Naive thymus-derived CD4-positive, alpha-beta T cell (primary cell): ENCODE measurements at places on chromosomes 6 and 20. TPM values are rescaled to one million over a fixed set of nuclear protein-coding genes. Genes with fewer than 3 reads are reported as not detected.

DNA sequence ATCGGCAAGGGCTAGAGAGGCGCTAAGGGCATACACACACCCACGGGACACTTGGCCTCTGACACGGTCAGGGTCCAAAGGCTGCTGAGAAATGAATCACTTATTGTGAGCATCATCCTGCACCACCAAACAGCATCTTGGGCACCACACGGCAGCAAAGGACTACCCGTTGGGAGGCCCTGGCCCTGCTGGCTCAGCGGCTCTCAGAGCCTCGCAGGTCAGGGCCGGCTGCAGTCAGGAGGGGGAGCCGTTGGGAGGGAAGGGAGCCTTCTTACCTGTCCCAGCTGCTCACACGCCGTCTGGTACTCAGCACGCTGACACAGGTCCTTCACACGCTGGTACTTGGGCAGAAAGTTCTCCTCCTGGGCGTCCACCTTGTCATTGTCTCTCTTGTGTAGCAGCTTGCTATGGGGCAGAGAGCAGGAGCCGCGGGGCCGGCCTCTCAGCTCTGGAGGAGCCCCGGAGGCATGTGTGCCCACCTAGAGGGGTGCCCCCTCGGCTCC is 109.0 kb downstream of the SULF2 start:
- DNase-seq = no peak
- H3K4me1 ChIP-seq = no peaks in the 10 kb centered on the region
- H3K4me3 ChIP-seq = no peak overlapping the region
- no peaks in the 10 kb centered on the region for H3K36me3 ChIP-seq
- no peaks in the 10 kb centered on the region for H3K27me3 ChIP-seq

DNA sequence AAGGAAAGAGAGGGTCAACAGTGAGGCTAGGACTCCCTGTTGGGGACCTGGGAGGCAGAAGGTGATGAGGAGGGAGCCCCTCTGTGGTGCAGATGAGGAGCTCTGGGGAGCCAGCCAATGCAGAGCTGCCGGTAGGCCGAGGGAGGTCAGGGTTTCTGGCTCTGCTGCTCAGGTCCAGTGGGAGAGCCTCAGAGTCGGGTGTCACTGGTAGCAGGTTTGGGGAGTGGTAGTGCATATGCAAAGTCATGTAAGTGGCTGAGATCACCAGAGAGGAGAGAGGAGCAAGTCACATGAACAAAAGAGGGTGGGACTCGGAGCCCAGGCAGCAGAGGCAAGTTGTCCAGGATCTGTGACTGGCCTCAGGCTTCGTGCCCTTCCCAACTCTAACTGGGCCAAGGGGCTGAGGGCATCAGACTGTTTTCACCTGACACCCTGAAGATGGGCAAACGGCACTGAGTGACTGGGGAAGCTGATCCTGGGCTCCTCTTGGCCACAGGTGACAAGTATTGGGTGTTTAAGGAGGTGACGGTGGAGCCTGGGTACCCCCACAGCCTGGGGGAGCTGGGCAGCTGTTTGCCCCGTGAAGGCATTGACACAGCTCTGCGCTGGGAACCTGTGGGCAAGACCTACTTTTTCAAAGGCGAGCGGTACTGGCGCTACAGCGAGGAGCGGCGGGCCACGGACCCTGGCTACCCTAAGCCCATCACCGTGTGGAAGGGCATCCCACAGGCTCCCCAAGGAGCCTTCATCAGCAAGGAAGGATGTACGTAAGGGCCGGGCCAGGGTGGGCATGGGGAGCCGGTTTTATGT is 6.6 kb downstream of the MMP24OS start:
- no peaks in the 10 kb centered on the region for H3K27me3 ChIP-seq
- peaks cover 2% of the 10 kb centered on the region for H3K4me1 ChIP-seq
- H3K4me3 ChIP-seq = no peak overlapping the region
- DNase-seq = no peak

SLC17A1 gene
- not detected for total RNA-seq

GRCh38 chr6:134482593-134483270 is 164.8 kb upstream of the SGK1 start:
- DNase-seq = no peak
- no peak overlapping the region for H3K27ac ChIP-seq
- H3K4me1 ChIP-seq = no peaks in the 10 kb centered on the region

GRCh38 chr6:90040931-90041330 is 146.7 kb downstream of the GJA10 start:
- H3K27ac ChIP-seq = no peak overlapping the region
- peaks cover 17% of the 10 kb centered on the region for H3K4me1 ChIP-seq
- no peaks in the 10 kb centered on the region for H3K27me3 ChIP-seq
- H3K4me3 ChIP-seq = no peak overlapping the region

ACSS2 gene
- 45.2 TPM for total RNA-seq

GRCh38 chr6:15990179-15990578 is 138.7 kb upstream of the MYLIP start:
- H3K4me1 ChIP-seq = no peaks in the 10 kb centered on the region
- no peak overlapping the region for H3K4me3 ChIP-seq
- no peak overlapping the region for H3K27ac ChIP-seq
- DNase-seq = no peak
- no peaks in the 10 kb centered on the region for H3K27me3 ChIP-seq
- no peaks in the 10 kb centered on the region for H3K36me3 ChIP-seq

DNA sequence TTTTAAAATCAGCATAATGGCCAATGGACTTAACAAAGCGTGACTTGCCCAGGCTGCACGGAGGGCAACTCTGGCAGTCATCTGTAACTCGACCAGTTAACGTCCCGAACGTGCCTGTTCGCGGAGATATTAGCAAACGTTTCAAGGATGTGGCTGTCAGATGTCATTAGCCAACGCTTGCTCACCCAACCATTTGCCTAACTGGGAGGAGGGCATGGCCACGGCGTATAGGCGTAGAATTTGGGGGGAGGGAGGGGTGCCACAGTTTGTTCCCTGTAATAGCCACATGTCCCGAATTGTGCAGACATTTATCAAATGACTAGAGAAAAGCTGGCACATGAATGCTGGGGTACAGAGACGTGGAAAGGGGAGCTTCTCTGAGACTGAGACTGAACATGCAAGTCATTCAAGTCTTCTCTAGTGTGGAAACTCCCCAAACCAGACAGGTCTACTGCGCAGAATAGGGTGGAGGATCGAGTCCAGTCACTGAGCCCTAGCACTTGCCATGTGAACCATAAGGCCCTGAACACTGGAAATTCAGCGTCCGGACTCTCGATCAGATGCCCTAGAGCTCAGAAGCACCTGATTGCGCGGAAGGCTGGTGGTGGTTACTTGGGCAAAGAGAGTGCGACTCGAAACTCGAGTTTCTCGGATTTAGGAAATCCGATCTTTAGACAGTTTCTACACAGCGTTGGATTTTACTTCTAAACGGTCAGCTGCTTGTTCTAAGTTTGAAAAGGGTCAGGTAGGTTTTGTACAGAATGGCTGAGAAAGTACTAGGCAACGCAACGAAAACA is 32.6 kb downstream of the TFAP2B start:
- H3K27ac ChIP-seq = no peak overlapping the region
- DNase-seq = no peak
- H3K4me1 ChIP-seq = no peaks in the 10 kb centered on the region
- no peak overlapping the region for H3K4me3 ChIP-seq
- no peaks in the 10 kb centered on the region for H3K36me3 ChIP-seq

- H3K4me1 ChIP-seq = no peaks in the 10 kb centered on the region
- H3K27me3 ChIP-seq = no peaks in the 10 kb centered on the region
- no peaks in the 10 kb centered on the region for H3K36me3 ChIP-seq
- no peak overlapping the region for H3K27ac ChIP-seq
Observed at GRCh38 chr20:14375416-14375985, 38.1 kb upstream of the FLRT3 start.

RBM39 gene
- total RNA-seq = 699 TPM

CCDC170 gene
- total RNA-seq = 0.56 TPM

GRCh38 chr20:18742841-18743240 is 70.7 kb upstream of the SCP2D1 start:
- no peak for DNase-seq
- H3K36me3 ChIP-seq = peaks cover 24% of the 10 kb centered on the region
- H3K27ac ChIP-seq = no peak overlapping the region
- no peak overlapping the region for H3K4me3 ChIP-seq
- H3K4me1 ChIP-seq = peaks cover 11% of the 10 kb centered on the region

GRCh38 chr6:106026748-106027715 is 59.1 kb upstream of the PRDM1 start:
- no peak overlapping the region for H3K4me3 ChIP-seq
- no peak overlapping the region for H3K27ac ChIP-seq
- no peaks in the 10 kb centered on the region for H3K36me3 ChIP-seq
- H3K27me3 ChIP-seq = no peaks in the 10 kb centered on the region

ENPP3 gene
- 0.51 TPM for total RNA-seq

GRCh38 chr6:32074996-32075532 is 34.1 kb downstream of the TNXB start:
- no peak for DNase-seq
- H3K27me3 ChIP-seq = no peaks in the 10 kb centered on the region
- no peak overlapping the region for H3K4me3 ChIP-seq
- no peaks in the 10 kb centered on the region for H3K36me3 ChIP-seq
- H3K4me1 ChIP-seq = no peaks in the 10 kb centered on the region
- no peak overlapping the region for H3K27ac ChIP-seq

DNA sequence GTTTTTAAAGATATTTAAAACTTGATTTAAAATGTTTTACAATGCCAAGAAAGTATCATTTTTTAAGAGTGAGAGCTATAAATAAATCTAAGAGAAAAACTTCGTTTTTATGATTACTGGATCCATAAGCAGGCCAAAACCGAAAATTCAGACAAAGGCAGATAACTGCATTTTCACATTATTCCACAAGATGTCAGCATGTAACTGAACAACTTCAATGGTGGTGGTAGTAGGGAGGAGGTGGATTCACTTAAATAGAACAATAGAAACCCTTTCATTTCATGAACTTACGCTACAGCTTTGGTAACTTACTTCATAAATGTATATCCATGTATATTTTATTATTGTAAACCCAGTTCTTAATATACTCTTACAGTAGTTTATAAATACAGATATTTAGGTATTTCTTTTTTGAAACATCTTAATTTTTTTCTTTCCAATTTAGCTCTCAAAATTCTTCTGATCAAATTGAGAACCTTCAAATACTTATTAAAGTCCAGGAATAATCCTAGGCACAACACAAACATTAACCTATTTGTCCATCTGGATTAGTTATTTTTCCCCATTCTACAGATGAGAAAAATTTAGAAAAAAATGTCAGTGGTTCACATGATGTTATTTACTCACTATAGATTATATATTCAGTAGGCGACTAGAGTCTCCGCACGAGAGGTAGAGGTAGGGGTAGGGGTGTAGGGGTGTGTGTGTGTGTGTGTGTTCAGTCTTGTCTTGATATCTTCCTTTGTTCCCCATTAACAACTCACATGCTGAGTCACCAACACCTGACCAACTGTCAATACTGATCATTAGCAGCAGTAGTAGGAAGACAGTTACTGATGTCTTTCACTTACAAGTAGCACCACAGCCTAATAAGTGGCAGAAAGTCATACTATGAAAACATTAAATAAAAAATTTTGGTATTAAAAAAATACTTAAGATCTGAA is 111.5 kb downstream of the ARHGAP18 start:
- H3K4me3 ChIP-seq = no peak overlapping the region
- no peaks in the 10 kb centered on the region for H3K4me1 ChIP-seq
- H3K36me3 ChIP-seq = no peaks in the 10 kb centered on the region
- no peak overlapping the region for H3K27ac ChIP-seq
- no peaks in the 10 kb centered on the region for H3K27me3 ChIP-seq
- peak; percentile 72 for DNase-seq

FAM83D gene
- total RNA-seq = 1.4 TPM

- H3K4me1 ChIP-seq = no peaks in the 10 kb centered on the region
- H3K4me3 ChIP-seq = no peak overlapping the region
- H3K27ac ChIP-seq = no peak overlapping the region
- H3K27me3 ChIP-seq = no peaks in the 10 kb centered on the region
Observed at GRCh38 chr20:38342216-38342615, 4.1 kb upstream of the LBP start.

- no peak within 1 kb of the TSS for H3K4me3 ChIP-seq
- no peaks in the 10 kb centered on the region for H3K4me1 ChIP-seq
- no peaks in the 10 kb centered on the region for H3K27me3 ChIP-seq
- no peak within 1 kb of the TSS for H3K27ac ChIP-seq
- no peak for DNase-seq
- H3K36me3 ChIP-seq = no peaks in the 10 kb centered on the region
Observed at GRCh38 chr6:39314273-39314795, at the start of gene KCNK17. Gene KCNK17, minus strand, starts transcription at chr6:39314419. Its CDS starts 99 bp downstream, at chr6:39314320.

- H3K4me1 ChIP-seq = no peaks in the 10 kb centered on the region
- H3K4me3 ChIP-seq = no peak overlapping the region
- no peak overlapping the region for H3K27ac ChIP-seq
- DNase-seq = no peak
- H3K27me3 ChIP-seq = no peaks in the 10 kb centered on the region
- no peaks in the 10 kb centered on the region for H3K36me3 ChIP-seq
Observed at GRCh38 chr6:112235956-112236355, 18.4 kb downstream of the LAMA4 start.

GRCh38 chr6:6046716-6047115 is 40.0 kb upstream of the NRN1 start:
- no peaks in the 10 kb centered on the region for H3K4me1 ChIP-seq
- DNase-seq = no peak
- no peak overlapping the region for H3K4me3 ChIP-seq
- no peak overlapping the region for H3K27ac ChIP-seq

SMIM8 gene
- total RNA-seq = 7.3 TPM

- H3K4me3 ChIP-seq = no peak overlapping the region
- H3K4me1 ChIP-seq = no peaks in the 10 kb centered on the region
- peaks cover 5% of the 10 kb centered on the region for H3K36me3 ChIP-seq
- no peak for DNase-seq
Observed at GRCh38 chr6:84166395-84166794, 61.0 kb downstream of the CEP162 start.

ARMC12 gene
- 1.3 TPM for total RNA-seq

DNA sequence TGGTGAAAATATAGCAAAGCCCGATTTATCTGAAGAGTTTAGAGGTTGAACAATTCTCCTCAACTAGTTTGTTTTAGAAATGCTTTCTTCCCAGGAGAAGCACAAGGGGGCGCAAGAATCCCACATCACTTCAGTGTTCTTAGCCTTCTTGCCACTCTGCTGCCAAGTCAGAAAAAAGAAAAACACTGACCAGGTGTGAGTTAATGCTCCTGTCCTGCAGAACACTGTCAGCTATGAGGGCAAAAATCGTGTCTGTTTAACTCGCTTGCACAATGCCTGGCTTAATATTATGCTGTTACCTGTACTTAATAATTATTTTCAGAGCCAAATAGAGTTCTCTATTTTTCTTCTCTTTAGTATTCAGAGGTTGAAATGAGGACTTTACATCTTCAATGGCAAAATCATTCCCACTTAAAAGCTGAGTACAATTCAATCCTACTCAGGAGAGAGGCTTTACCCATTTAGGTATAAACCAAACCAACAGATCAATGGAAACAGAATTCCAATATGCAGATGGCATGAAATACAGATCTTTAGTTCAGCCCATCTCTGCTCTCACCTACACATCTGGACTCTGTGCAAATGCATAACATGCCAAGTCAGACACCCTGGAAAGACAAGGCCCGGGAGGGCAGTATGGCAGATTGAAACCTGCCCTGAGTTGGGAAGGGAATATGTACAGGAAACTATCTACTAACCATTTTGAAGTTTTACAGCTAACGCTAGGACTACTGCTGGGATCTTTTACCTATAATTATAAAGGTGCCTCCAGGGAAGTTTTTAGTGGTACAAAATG is 71.4 kb upstream of the TULP1 start:
- H3K36me3 ChIP-seq = peaks cover 28% of the 10 kb centered on the region
- H3K4me3 ChIP-seq = no peak overlapping the region
- H3K4me1 ChIP-seq = peaks cover 57% of the 10 kb centered on the region
- H3K27me3 ChIP-seq = no peaks in the 10 kb centered on the region

TPBG gene
- total RNA-seq = not detected
